Upper lobe of right lung (tissue), 1 donor: ENCODE measurements at places on chromosomes 12 and 14.

DNA sequence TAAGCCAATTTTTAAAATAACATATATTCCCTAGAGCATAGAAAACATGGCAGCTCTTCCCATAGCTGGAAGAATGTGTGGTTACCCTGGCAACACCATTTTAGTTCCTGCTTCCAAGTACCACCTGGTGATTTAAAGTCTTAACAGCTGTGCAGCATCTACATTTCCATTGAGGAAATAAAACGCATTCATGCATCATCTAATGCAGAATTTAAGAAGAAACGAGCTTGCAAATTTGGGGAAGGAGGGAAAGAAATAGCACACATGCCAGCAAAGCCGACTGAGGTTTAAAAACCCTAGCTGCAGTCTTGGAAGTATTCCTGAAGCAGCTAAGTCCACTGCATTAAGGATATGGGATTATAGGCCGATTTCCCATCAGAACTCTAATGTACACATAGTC lies 22.8 kb upstream of the SLC38A2 start:
- no peak for DNase-seq

DNA sequence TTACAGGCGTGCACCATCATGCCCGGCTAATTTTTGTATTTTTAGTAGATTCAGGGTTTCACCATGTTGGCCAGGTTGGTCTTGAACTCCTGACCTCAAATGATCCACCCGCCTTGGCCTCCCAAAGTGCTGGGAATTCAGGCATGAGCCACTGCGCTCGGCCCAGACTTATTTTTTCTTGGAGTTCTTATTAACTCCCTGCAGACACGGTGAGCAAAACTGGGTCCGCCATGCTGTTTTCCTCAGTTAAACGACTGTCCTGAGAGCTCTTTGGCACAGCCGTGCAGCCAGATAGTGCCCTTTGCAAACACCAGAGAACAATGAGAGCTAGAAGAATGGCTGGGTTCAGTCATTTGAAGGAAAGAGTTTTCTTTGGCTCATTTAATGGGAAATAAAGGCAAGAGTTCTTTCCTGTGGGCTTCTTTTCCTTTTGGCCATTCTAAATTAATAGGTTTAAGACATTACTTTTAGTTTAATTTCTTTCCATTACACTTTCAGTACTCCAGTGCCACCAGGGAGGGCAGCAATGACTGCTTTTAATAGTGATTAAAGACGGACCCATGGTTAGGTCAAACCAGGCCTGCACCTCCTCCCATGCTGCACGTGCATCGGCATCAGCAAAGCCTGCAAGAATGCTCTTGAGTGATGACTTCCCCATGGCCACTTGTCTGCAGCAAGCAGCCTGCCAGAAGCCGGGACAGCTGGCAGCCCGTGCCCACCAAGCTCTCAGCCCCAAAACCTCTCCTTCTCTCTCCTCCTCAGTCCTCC lies 60.7 kb downstream of the VCPKMT start:
- peak; percentile 46 for DNase-seq

- no peak for DNase-seq
Measured at GRCh38 chr14:56889705-56890104, 79.4 kb upstream of the OTX2 start.

DNA sequence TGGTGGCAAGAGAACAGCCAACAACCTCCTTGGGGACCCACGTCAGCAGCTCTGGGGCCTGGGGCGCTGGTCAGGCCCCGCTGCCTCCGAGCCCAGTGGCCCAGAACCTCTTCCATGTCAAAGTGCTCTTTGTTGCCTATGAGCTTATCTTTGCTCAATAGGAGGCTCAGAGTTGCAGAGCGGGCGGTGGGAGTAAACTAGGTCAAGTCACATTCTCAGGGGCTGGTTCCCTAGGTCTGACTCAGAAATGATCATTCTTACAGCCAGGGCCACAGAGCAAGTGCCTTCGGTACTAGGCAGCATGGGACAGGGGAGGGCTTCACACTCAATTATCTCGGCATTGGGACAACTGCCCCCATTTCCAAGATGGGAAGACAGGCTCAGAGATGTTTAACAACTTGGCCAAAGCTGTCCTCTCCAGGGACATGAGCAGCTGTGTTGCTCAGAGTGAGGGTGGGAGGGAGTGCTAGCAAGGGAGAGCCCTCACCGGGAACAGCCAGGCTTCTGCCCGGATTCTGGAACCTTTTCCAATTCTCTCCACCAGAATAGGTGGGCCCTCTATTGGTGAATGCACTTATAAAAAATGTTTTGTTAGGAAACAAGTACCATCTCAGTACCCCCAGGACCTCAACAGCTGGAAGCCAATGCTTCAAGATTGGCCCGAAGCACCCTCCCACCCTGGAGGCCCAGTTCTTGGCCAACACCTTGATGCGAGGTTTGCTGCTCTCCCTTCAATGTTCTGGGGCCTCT lies 11.9 kb downstream of the SLC25A29 start:
- DNase-seq, result peak; percentile 47

DNA sequence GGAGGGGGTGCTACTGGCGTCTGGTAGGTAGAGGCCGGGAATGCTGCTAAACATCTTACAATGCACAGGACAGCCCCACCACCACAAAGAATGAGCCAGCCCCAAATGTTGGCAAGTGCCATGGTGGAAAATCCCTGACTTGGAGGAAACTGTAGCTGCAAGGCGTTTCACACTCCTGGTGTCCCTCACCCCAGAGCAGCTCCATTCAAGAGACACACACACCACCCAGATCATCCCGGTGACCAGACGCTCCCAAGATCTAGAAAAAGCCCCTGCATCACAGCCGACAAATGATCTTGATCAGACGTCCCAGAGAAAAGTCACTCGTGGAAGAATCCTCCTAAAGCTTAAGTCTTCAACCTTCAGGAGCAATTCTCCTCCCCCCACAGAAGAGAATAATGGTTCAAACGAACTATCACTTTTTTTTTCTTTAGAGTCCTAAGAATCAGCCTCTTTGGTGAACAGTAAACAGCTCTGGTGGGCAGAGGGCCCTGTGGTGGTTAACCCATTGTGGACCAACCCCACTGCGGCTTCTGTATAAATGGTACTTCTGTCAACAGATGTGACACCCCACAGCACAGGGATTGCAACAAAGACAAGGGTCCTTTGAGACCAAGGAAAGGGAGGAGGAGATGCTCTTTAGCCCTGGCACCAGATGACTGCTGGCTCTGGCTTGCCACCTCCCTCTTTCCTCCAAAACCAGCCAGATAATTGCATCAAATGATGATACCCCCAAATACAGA lies 2.7 kb downstream of the GLTP start:
- no peak for DNase-seq

DNA sequence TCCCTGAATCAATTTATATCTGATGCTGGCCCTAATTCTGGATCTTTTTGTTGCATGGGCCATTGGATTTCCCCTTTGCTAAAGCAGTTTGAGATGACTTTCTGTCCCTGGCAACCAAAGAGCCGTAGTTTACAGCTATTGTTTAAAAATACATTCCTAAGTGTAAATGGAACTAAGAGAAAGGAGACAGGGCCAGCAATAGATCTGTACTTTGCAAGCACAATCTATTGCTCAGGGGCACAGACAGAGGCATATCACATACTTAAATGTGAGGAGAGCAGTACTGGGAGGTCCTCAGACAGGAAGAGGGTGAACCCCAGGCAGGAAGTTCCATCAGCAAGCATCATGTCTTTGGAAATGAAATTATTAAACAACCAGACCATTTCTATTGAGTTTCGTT lies 126.6 kb downstream of the ZFP36L1 start:
- DNase-seq, result no peak

GRCh38 chr14:29232153-29232552 lies 465.6 kb downstream of the FOXG1 start:
- DNase-seq, result no peak

DNA sequence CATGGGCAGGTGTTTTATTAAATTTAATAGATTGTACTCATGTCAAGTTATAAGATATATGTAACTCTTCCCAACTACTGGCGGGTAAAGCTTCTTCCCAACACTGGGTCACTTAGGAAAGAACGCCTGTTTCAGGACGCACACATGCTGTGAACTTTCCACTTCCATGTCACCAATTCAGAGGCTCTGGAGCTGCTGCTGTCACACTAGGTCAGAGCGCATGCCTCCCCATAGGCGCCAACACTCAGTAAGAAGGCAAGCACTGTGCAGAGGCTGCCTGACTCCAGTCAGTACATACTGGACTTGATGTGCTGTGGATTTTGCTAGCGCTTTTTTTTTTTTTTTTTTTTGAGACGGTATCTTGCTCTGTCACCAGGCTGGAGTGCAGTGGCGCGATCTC lies 17.2 kb downstream of the SLC15A4 start:
- DNase-seq, result no peak

DNA sequence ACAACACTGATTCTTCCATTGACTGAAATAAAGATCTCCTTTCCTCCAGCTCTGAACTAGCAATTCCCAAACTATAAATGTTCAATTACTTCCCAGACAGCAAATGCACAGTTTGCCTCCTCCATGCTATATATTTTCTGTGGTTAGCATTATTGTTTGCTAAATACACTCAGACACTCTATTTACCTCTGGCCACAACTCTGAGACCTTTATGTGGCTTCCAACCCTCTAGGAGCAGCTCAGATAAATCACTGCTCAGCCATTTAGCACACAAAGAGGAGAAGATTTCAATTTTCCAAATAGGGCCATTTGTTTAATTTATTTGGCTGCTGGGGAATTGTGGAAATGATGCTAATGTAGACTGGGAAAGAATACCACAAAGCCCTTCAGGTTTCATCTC lies 202.0 kb downstream of the SPTSSA start:
- DNase-seq, result no peak

- DNase-seq, result no peak
Measured at GRCh38 chr12:23098517-23098916, 473.5 kb downstream of the ETNK1 start.

DNA sequence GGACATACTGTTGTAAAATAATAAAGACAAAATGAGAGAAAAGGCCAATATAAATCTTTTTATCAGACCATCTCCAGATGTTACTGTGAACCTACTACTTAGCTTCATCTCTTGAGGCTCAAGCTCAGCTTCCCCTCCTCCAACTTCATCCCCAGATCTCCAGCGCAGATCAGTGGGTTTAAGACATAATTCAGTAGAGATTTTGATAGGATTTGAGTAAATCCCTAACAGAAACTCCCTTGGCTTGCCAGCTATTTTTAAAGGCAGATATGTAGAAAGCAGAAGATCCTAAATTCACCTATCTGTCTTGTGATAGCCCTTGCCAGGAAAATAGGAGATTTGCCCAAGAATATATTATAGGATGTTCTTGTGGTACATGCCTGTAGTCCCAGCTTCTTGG lies 236.7 kb downstream of the FBXL14 start:
- DNase-seq, result no peak

DNA sequence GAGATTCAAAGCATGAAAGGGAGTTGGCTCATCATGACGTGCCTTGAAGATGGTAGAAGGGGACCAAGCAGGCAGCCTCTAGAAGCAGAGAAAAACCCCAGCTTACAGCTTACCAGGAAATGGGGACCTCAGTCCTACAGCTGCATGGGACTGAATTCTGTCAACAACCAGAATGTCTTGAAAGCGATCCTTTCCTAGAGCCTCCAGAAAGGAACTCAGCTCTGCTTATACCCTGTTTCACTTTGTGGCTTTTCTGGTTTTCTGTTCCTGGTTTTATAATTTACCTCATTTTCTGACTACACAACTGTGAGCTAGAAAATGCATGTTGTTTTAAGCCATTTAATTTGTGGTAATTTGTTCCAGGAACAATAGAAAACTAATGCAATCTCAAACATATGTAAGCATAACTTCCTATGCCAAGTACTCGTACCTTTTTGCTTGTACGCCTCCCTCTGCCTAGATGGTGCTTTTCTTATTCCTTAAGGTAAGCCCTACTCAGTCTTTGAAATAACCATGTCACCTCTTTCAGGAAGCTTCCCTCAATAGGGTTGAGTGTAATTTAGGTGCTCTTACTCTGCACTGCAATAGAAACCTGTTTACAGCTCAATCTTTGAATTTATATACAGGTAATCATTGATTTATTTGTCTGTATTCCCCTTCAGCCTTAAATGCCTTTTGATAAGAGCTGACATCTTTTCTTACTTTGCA lies 348.8 kb downstream of the TMEM117 start:
- no peak for DNase-seq

GRCh38 chr14:34119107-34119858 lies 168.4 kb upstream of the EGLN3 start:
- DNase-seq, result no peak

GRCh38 chr14:68561531-68562007 lies 231.3 kb downstream of the ZFP36L1 start:
- no peak for DNase-seq

DNA sequence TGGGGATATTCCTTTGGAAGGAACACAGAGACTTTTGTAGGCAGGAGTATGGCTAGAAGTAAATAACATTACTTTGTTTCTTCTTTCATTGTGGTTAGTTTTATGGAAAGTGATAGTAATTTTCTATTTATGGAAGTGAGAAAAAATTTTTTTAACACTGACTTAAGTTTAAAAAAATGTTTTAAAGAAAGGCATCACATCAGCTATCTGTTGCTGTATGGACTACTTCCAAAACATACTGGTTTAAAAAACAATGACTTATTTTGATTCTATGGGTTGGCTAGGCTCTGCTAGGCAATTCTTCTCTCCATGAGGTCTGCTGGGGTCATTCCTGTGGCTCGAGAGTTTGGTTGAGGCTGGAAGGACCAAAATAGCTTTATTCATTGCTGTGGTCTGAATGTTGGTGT lies 31.7 kb upstream of the SLC38A2 start:
- DNase-seq, result no peak

GRCh38 chr14:85417396-85417795 lies 112.5 kb upstream of the FLRT2 start:
- no peak for DNase-seq

DNA sequence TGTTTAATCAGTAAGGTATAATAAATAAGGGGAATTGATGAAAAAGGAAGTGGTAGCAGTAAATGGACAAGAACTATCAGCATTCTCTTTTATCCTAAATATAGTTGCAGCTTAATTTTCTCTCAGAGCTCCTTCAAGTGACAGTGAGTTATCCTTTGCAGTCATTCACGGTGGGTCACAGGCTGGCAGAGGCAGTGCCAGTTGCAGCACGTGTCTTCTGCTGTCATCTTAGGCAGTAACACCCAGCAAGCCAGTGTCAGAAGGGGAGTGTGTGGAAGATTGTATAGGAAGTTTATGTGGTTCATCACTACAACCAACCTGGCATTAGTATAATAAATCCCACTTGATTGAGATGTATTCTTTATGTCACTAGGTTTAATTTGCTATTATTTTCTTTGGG lies 170.0 kb downstream of the CCDC91 start:
- DNase-seq, result no peak

DNA sequence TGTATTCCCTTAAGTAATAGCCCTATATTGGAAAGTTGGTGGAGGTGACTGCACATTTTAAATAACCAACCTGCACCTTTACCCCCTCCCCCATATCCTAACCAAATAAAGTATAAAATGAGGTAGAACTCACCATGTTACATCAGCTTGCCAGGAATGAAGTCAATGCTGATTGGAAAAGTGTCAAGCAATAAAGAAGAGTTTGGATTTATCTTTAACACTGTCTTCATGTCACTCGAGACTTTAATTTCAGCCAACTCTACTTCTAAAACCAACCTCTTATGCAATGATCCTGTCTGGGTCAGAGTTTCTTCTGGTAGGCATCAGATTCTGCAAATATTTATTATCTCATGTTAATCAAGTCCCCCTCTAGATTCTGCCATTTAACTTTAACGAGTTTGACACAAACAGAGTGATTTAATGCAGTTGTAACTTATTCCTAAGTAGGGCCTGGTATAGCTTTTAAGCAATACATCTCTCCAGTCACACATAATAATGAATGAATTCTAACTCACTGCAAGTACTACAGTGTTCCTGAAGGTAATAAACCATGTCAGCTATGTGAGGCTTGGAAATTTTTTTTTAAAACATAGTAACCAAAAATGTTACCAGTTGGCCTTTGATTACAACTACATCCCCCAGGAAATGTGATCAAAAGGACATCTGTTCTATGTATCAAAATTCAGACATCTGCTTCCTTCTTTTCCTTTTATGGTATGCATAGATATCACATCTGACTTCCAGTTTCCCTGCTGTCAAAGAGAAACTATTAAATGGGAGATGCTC lies 98.7 kb downstream of the ERGIC2 start:
- no peak for DNase-seq
